ENCODE measurements at places on chromosomes 16 and 17.

- no peak for DNase-seq
These were observed 22.8 kb upstream of the DLX4 start for GRCh38 chr17:49946208-49946607.

GRCh38 chr16:721765-722540, 1.0 kb downstream of the ANTKMT start:
- no peak for DNase-seq

DNA sequence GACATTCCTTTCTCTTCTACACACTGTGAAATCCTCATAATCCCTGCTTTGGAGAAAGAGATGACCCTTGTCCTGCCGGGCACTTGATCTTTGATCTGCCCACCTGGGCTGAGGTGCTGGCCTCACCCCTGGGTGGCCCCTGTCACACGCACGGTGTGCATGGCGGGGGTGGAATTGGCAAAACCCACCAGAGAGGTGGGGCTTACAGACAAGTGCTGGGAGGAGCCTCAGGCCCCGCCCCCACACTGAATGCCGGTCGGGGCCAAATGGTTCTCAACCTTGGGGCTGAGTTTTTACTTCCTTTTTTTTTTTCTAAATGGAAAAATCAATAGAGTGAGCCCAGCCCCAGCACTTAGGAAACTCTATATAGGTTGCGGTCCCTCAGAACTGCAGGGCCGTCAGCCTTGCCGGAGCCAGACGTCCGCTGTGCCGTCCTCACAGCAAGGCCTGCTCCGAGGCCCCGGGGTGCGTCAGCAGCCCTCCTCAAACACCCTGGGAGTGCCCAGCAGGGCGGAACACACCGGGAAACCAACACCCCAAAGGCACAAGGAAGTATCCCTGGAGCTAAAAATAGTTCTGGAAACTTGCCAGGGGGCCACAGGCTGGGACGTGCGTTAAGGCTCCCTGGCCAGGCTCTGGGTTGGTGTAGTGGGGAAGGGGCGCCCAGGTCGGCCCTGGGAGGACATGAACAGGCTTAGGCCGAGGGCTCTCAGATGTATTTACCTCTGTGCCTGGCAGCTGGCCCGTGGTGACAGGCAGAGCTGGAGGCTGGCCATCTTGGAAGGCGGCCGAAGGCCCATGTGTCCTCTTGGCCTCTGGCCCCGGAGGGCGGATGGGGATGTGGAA, 11.0 kb downstream of the GPRC5C start:
- peak; percentile 75 for DNase-seq

GRCh38 chr17:38885728-38886642, 16.1 kb downstream of the LASP1 start:
- no peak for DNase-seq

- DNase-seq = no peak
These were observed 25.1 kb upstream of the EIF1 start for GRCh38 chr17:41663451-41664171.

- no peak for DNase-seq
These were observed 11.7 kb downstream of the ABCC1 start for GRCh38 chr16:15961060-15961511.

DNA sequence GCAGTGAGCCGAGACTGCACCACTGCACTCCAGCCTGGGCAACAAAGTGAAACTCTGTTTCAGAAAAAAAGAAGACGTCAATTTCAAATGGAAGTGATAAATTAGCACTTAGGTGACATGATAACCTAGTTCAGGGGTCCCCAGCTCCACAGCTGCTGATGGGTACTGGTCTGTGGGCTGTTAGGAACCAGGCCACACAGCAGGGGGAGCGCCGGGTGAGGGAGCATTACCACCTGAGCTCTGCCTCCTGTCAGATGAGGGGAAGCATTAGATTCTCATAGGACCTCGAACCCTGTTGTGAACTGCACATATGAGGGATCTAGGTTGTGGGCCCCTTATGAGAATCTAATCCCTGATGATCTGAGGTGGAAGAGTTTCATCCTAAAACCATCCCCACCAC, 253.0 kb downstream of the FOXL1 start:
- no peak for DNase-seq

DNA sequence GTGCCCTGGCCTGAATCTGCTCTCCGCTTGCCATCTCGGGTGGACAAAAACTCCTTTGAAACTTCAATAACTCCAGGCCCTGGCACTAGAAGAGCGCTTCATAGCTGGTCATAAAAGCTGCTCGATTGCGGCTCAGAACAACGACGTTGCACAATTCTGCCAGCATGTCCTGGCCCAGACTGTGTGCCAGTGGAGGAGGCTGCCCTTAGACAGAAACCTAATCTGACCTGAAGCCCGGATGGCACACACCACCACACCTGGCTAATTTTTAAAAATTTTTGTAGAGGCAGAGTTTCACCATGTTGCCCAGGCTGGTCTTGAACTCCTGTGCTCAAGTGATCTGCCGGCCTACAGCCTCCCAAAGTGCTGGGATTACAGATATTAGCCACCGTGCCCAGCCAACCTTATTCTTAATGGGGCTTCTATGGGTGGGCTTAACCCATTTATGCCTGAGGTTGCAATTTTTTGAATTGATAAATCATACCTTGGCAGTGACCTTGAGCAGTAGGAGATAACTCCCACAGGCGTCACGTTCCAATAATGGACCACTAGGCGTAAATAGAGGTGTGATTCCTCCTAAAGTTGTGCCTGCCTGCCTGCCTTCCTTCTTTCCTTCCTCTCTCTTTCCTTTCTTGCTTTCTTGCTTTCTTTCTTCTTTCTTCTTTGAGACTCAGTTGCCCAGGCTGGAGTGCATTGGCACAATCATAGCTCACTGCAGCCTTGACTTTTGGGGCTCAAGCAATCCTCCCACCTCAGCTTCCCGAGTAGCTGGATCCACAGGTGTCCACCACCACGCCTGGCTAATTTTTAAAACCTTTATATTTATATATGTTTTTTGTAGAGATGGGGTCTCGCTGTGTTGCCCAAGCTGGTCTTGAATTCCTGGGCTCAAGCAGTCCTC, 1.1 kb upstream of the PPL start:
- DNase-seq = no peak

DNA sequence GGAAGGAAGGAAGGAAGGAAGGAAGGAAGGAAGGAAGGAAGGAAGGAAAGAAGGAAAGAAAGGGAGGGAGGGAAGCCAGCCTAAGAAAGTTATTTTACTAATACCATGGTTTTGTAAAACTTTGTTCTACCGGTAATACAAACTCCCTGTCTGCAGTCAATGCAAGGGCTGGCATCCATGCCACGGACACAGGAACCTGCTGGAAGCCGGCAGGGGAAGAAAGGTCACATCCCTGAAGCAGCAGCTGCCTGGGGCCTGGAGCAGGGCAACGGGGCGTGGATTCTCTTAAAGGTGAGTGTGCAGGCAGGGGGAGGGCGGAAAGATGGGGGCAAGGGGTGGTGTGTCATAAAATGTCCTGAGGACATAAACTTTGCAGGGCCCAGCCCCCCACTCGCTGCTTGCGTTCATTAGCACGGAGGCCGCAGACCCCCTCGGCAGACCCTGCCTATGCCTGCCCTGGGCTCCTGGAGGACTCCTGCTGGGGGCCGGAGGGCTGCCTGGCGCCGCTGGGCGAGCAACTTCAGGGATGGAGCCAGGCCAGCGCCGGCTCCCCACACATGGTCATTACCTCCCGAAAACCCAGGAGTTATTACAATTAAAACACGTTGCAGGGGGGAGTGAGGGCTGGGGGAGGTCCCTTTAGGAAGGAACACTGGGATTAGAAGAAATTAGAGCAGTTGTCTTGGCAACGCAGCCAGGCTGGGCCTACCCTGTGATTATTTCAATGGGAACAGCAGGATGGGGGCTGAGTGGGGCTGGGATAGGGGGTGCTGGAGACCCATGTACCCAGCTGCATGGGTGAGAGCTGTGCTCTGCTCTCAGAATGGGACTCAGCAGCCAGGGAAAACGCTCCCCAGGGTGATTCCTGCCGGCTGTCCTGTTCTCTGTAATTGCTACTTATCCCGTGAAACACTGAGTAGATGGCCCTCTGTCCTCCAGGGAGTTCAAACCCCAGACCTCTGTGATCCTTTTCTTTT, 257.9 kb downstream of the SOX9 start:
- no peak for DNase-seq

DNA sequence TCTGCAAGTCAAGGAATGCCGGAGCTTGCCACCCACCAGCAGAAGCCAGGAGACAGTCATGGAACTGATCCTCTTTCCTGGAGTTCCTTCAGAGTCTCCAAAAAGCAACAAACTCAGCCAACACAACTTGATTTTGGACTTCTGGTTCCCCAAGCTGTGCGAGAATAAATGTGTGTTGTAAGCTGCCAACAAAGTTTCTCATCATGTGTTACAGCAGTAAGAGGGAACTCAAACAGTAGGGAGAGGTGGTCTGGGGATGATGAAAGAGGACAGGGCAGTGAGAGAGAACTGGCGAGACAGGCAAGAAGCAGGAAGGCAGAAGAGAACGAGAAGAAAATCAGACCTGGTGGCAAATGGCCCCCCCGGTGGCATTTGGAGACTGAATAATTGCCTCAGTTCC, 204.9 kb downstream of the MAF start:
- no peak for DNase-seq

GRCh38 chr17:70498631-70499030, 329.3 kb downstream of the KCNJ2 start:
- DNase-seq = no peak

GRCh38 chr17:37502009-37502936, 12.6 kb downstream of the DUSP14 start:
- no peak for DNase-seq

DNA sequence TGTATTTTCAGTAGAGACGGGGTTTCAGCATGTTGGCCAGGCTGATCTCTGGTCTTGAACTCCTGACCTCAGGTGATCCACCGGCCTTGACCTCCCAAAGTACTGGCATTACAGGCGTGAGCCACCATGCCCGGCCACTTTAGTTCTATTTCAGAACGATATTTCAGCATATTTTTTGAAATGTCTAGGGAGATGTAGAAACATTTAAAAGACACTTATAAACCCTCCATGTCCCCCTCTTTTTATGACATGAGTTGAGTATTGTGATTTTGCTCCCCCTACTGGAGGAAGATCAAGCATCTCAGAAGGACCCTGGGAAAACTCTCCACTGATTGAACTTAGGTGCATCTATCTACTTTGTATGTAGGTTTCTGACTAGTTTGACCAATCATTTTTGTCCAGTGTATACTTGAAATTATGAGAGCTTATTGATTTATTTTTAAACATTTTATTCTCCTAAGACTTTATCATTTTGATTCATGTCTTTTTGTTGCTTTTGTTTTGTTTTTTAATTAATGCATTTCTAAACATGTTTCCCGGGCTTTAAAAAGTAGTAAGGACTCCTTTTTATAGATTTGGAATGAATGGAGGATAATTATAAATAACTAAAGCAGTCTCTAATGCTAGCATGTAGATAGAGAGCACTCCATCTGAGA, 105.1 kb downstream of the CHD9 start:
- peak; percentile 2 for DNase-seq

- no peak for DNase-seq
These were observed 22.6 kb downstream of the RABEP1 start for GRCh38 chr17:5304636-5305035.

DNA sequence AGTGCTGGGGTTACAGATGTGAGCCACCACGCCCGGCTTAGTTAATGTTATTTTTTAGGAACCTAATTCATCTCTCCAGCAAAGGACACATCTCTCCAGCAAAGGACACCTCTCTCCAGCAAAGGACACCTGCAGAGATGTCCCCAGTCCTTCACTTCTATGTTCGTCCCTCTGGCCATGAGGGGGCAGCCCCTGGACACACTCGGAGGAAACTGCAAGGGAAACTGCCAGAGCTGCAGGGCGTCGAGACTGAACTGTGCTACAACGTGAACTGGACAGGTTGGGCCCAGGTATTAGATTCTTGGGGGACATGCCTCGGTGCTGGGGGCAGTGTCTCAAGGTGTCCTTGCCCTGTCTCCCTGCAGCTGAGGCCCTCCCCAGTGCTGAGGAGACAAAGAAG, 4.7 kb downstream of the PFAS start:
- no peak for DNase-seq

DNA sequence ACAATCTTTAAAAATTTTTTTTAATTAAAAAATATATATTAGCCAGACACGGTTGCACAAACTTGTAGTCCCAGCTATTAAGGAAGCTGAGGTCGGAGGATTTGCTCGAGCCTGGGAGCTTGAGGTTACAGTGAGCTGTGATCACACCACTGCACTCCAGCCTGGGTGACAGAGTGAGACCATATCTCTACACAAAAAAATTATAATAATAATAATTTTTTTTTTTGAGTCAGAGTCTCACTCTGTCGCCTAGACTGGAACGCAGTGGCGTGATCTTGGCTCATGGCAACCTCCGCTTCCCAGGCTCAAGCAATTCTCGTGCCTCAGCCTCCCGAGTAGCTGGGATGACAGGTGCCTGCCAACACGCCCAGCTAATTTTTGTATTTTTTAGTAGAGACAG, 23.8 kb downstream of the LITAF start:
- no peak for DNase-seq

- DNase-seq = no peak
These were observed 12.3 kb downstream of the SMIM5 start for GRCh38 chr17:75645501-75645888.

- peak; percentile 23 for DNase-seq
These were observed 1.8 kb downstream of the KCNJ2 start for GRCh38 chr17:70171159-70171558.

DNA sequence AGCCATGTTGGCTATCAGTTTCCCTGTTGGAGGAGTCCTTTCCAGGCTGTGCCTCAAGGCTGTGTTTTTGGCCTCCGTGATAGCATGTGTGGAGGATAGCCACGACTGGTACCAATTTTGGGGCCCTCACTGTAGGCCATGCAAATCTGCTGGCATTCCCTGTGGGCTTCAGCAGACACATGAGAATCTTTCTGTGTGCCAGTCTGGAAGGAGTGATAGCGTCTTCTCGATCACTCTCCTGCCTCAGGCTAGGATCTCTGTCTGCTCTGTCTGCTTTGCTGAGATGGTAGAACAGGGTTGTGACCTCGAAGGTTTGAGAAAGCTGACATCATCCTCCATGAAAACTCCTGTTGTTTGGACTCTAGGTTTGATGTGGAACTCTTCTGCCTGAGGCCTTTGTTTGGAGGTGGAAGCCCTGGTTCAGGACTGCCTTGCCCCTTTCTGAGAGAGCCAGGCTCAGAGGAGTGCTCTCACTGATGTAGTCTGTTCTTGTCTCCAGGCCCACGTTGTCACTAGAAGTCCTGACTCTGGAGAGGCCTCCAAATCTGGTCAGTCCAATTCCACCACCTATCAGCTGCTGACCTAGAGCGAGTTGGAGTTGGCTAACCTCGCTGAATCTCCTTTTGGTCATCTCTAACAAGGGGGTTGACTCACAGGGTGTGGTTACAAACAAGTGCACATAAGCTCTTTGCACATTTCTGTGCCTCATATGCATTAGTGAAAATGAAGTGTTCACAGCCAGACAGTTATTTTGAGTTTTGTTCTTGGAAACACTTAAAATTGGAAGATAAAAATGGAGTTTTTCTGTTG, 12.1 kb upstream of the EDC4 start:
- no peak for DNase-seq

DNA sequence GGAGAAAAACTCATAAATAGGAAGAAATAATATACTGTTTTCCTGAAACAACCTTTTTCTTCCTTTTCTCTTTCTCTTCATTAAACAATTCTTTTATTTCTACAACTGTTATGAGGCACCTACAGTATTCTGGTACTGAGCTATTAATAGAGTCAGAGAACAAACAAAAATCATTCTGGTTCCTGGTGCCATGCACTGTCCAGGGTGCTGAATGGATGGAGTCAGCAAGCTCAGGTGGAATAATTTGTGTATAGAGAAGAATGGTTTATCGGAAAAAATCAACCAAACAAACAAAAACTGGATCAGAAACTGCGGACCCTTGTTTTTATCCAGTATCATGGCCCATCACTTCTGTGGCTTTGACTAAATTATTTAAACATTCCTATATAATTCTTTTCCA, 430.3 kb upstream of the GOT2 start:
- DNase-seq = no peak
